ENCODE measurements at places on chromosomes 1 and 21.
A peak's percentile ranks its signal among the peaks of the same experiment; 100 is the strongest.

DNA sequence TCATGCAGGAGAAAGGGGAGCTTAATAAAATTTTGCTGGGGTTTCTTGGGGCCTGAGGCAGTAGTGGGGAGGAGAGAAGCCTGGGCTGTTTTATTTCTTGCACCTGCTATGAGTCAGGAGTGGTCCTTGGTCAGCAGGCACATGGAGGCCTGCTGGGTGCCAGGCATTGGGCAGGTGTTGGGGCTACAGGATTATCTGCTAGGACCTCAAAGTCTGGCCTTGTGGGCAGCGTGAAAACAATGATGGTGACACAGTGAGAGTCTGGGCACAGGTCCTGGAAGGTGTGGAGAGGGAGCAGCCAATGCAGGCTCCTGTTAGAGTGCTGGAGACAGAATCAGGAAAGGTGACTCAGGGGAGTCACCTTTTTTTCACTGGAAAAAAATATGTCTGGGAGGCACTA lies 17.2 kb downstream of the ROR1 start:
- no peak for ATAC-seq

GRCh38 chr1:150293433-150294253 lies at the start of gene MRPS21:
MRPS21 (plus strand) TSS chr1:150293861; CDS start chr1:150294367, 506 bp downstream.
- ATAC-seq, result peak; percentile 100

DNA sequence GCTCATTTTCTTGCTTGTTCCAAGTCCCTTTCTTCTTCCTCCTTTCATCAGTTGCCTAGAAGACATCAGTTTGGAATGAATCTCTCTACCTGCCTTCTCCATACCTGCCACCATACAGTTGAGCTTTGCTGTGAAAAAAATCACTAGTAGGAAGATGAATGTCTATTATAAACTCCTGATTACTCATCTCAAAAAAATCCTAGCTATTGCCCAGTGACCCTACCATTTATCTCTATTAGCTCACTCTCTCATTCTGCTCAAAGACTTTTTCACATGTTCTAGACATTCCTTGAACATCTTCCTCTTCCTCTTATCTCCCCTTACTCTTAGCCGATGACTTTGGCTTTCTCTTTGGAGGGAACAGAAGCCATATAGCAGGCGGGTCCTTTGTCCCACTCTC lies 49.7 kb upstream of the HMGB4 start:
- ATAC-seq, result no peak

DNA sequence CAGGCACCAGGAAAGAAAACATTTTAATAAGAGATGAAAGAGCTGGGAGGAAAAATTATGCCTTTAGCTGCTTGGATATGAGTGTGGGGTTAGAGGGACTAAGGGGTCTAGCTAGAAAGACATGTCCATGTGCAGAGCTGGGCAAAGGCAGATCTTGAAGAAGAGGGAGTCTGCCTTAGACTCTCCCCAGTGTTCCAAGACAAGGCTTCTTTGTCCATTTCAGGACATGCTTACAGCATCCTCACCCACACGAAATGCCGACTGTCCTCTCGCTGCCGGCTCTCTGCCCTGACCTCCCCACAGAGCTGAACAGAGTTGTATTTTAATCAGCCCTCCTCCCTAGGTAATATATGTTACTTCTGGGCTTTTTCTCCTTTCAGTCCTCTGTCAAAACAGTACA lies 100.7 kb upstream of the ATP1B1 start:
- no peak for ATAC-seq

DNA sequence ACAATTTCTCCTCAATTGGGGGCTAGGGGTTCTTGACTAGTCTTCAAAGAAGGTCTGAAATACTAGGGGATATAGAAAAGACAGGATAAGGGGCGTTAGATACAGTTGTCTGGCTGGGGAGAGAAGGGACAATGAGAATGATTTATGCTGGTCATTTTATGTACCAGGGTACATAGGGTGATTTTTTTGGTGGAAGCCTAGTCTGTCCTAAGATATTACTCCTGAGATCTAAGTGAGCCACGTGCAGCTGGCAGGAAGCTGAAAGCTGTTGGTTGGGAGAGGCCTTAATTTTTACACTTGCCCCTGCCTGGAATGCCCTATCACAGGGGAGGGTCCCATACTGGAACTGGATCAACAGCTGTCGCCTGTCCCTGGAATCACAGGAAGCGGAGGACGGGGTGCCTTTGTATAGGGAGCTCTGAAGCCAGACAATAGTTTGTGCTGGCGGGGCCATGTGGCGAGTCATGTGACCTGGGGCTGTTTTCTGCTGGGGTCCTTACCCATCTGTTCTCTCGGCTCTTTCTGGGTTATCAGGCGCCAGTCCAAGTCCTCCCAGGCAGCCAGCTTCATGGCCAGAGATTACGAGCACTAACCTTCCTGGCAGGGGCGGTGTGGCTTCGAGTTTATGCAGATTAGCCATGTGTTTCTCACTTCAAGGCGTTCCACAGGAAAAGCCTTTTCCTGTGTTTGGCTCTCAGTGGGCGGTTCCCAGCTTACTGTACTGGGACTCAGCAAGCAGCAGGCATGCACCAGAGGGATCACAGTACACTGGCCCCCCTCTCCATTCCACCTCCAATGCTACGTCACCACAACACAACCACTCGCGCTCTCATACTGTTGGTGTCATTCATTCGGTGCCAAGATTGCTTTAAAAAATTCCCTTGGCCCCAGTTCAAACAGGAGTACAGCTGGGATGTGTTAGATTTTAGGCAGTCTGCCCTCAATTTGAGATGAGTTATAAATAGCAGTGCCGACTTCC lies 27.5 kb downstream of the ARID1A start:
- ATAC-seq, result peak; percentile 44

GRCh38 chr1:169443923-169444322 lies 16.6 kb upstream of the CCDC181 start:
- ATAC-seq, result no peak

GRCh38 chr1:160256396-160257046 lies 5.8 kb downstream of the DCAF8 start:
- ATAC-seq, result peak; percentile 20

- ATAC-seq, result no peak
Measured at GRCh38 chr1:171344473-171344820, 30.5 kb downstream of the FMO4 start.

All from activated T-helper 17 cell treated with anti-CD3 and anti-CD28 coated beads, Interleukin-2, amount 50 U/mL, for 72 hours (primary cell).